Stromal cell of bone marrow (primary cell): ENCODE measurements at places on chromosomes 16 and 17.

DNA sequence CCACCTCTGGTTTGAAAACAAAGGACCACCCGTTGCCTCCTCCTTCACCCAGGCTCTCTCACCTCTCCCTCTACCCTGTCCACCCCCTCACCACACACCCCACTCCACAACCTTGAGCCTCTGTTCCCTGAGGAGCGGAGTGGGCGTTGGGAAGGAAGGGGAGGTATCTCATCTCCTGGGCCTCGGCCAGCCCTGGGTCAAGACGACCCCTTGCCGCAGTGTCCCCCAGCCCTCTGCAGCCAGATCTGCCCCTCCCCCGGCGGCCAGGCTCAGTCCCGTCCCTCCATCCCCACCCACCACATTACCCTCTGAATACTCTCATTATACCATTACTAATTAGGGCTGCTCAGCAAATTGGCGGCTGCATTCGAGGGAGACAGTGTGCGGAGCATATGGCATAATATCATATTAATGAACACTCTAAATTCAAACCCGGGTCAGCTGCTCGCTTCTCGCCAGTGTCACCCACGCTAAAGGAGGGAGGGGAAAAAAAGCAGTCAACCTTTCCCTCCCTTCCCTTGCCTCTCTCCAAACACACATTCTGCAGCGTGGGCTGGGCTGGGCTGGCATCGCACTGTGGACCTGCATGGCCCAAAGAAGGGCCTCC, 123.2 kb upstream of the LHX1 start:
- DNase-seq, result no peak

DNA sequence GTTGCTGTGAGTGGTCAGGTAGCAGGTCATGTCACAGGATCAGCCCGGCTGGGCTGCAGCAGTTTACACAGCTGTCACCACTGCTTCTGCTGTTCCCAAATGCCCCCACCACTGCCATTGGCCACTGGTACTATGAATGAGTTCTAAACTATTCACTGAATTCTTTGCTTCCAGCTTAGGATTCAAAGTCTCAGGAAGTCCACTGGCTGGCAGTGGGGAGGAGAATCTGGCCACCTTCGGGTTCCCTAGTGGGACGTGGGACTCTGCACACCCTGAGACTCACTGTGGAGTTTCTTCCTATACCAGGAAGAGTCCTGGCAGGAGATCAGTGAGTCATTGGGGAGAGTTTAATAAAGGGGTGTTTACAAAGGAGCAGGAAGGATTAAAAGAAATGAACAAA, 6.9 kb downstream of the MT1X start:
- DNase-seq, result no peak

GRCh38 chr17:20083156-20083859, 74.1 kb downstream of the SPECC1 start:
- DNase-seq, result no peak

- DNase-seq, result no peak
Measured at GRCh38 chr16:54285414-54286089, 1.0 kb downstream of the IRX3 start.

DNA sequence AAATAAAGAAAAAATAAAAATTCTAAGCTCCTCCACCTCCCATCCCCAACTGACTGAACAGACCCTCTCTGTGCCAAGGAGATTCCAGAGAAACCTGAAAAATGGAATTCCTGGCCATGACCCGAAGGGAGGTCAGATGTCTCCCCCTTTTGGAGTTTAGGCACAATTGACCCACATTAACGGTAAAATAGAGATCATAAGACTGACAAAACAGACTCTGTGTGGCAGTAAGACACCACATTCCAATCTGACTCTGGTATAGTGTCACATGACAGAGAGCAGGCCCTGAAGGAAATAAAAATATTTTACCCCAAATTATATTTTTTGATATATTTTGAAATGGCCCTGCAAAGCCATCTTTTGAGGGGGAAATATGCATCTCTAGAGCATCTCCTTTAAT, 115.1 kb upstream of the ZKSCAN2 start:
- DNase-seq, result no peak

DNA sequence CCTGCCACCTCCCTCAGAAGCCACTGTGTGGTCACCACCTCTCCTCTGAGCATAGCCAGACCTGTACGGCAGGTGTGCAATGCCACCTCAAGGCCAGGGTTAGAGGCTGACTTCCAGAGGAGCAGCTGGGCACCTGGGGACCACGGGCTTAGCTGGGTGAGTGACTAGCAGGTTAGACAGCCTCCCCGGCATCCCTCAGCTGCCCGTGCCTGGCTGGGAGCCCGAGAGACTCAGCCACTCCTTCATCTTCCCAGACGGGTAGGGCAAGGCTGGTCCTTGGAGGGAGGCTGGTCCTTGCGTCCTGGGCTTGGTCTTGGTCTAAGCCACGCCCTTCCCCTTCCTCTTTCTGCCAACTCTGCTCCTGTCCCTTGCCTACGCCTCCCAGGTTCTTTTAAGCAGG, 7.8 kb downstream of the CRHR1 start:
- DNase-seq, result no peak

DNA sequence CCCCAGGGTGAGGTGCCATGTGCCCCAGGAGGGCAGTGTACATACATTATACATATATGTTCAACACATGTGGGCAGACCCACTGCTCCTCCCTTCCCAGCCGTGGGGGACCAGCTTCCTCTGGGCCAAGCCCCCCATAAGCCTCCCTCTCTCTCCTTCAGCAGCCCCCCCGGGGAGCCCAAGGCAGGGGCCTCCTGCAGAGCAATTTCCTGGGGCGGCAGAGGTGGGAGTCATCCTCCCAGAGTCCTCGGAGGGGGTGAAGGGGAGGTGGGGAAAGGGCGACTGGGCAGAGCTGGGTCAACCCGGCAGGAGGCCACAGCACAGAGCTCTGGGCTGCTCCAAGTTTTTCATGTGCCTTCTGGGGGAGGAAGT, 235.1 kb downstream of the ZNF423 start:
- no peak for DNase-seq

GRCh38 chr17:69919789-69920188, 155.2 kb upstream of the KCNJ16 start:
- DNase-seq, result no peak

GRCh38 chr16:27838536-27839175, 224.9 kb downstream of the GSG1L start:
- DNase-seq, result no peak

- DNase-seq, result no peak
Measured at GRCh38 chr17:37130984-37131446, 182.3 kb downstream of the AATF start.
